Prostate gland (tissue), 2 donors: ENCODE measurements at places on chromosomes 12 and 14. TPM values are rescaled to one million over a fixed set of nuclear protein-coding genes. Genes with fewer than 3 reads are reported as not detected.

DNA sequence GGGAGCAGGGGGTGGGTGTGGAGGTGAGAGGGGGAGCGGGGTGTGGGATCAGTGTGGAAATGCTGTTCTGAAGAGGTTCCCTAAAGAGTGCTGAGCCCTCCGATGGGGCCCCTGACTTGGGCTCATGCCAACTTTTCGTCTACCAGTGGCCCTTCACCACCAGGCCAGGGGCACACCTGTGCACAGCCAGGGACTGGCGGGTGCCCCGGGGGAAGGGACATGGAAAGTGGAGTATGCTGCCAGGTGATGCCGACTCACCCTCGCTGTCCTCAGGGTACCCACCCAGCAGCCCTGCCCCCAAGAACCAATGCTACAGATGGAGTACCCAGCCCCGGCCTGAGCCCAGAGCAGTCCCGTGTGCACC lies 26.2 kb downstream of the AMN start:
- DNase-seq = no peak

DNA sequence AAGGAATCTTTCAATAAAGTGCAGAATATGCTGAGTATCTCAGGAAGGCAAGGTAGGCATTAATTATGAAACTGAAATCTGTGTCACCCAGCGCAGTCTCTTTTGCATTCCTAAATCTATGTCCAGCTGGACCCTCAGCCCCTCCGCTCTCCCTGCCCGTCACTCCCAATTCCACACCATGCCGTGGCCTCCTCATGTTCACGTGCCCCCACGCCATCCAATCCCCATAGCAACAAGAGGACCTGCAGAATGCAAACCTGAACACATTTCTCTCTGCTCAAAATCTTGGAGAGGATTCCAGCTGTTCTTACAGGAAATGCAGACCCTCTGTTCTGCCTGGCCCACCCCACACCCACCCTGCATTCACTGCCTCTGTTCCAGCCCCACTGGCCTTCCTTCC lies 35.3 kb downstream of the KDM2B start:
- DNase-seq = no peak

GRCh38 chr12:122067966-122068365 lies 10.6 kb upstream of the MLXIP start:
- DNase-seq = peak; percentile 38

GRCh38 chr12:132024758-132025157 lies 75.0 kb downstream of the EP400 start:
- no peak for DNase-seq

GRCh38 chr12:62866451-62867082 lies 68.4 kb downstream of the PPM1H start:
- DNase-seq = no peak

DNA sequence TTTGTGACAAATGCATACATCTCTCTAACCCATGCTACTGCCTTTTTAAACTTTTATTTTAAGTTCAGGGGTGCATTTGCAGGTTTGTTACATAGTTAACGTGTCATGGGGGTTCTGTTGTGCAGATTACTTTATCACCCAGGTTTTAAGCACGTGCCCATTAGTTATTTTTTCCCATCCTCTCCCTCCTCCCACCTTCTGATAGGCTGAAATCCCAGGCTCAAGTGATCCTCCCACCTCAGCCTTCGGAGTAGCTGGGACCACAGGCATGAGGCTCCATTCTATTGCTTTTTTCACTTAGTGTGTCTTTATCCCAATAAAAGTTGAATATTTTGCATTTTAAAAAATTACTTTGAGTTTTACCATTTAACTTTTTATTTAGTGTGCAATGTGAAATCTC lies 68.9 kb downstream of the BAZ1A start:
- no peak for DNase-seq

Gene RIN3
- 8.8 TPM for total RNA-seq

Gene GLS2
- total RNA-seq = 4.1 TPM

Gene KSR2
- total RNA-seq = 1.0 TPM

Gene CIROP
- not detected for total RNA-seq

Gene PRIMA1
- total RNA-seq = 9.8 TPM

Gene POMT2
- total RNA-seq = 8.4 TPM
